ENCODE measurements at places on chromosomes 3 and 15.

DNA sequence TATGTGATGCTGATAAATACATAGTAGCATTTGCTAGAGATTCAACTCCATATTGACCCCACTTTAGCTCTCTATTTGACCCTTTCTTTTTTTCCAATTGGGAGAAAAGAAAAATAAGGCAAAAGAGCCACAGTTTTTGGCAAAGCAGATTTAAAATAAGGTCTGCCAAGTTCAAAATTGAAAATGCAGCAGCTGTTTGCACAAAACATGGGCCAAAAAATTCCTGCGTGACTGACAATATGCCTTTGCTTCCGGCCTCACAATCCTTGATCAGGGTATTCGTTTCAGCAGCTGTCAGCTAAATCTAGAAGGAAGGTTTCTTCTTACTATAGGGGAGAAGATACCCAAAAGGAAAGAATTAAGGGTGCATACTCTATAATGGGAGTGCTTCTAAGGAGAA lies 563.5 kb upstream of the CCDC54 start:
- no peak for DNase-seq

GRCh38 chr3:53495146-53495519 lies 722 bp downstream of the CACNA1D start:
- DNase-seq, result no peak

DNA sequence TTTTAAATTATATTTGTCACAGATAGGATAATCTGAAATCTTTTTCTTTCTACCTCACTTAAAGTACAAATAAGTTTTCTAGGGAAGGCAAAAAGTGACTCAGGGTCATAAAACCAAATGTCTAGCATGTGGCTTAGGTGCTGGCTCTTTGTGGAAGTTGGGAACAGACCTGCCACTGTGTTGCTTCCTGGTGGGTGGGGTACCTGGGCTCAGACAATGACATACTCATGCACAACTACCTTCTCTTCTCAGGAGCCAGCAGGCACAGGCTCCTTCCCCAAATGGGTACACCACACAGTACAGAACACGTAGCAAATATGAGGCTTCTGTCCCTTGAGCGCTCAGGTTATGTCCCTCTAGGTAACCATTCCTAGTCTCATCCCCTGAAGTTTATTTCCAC lies 40.1 kb upstream of the MUC13 start:
- no peak for DNase-seq

GRCh38 chr15:85583923-85584390 lies 203.6 kb downstream of the AKAP13 start:
- no peak for DNase-seq

DNA sequence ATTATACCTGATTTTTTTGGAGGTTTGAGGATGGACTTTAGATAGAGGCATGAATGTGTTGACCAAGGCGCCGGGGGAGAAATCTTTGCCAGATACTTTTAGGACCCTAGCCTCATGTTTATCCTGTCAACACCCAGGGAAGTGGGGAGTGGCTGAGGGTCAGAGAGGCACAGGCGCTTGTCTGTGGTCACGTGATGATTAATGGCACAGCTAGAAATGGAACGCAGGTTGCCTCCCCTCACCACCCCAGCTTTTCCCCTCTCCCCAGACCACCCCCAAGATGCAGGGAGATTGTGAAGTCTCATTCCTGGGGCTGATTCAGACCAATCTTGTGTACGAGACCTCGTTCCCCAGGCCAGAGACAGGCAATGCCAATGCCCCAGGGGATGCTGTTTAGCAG lies 218.4 kb upstream of the LINGO1 start:
- DNase-seq, result no peak

DNA sequence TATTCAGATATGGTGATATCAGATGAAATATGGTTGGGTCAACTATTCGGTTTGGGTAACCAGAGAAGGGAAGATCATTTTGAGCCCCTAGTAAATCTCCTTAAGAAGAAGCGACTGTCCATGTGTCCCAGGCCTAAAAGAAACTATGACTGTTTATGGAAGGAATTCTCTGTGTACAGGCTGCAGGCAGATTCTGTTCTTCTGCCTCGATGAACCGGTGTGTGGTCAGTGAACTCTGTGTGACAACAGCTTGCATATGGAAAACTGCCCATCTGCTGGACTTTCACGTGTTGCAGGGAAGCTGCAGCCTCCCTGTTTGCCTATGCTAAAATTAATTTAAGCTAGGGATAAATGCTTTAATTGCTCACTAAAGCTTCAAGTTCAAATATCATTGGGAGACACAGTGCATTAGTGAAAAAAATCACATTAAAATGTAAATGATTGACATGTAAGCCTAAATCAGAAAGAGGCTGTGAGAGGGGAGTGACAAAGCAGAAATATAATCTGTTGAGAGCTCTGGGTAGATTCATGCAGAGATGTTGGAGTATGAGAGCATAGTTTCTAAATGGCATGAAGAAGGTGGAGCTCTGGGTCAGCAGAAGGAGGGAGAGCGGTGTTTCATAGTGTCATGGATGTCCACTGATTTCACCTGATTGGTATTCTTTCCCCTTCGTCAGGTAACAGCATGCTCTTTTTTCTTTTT lies 65.4 kb upstream of the PFN2 start:
- no peak for DNase-seq

GRCh38 chr15:75902129-75902557 lies 1.5 kb upstream of the FBXO22 start:
- no peak for DNase-seq

DNA sequence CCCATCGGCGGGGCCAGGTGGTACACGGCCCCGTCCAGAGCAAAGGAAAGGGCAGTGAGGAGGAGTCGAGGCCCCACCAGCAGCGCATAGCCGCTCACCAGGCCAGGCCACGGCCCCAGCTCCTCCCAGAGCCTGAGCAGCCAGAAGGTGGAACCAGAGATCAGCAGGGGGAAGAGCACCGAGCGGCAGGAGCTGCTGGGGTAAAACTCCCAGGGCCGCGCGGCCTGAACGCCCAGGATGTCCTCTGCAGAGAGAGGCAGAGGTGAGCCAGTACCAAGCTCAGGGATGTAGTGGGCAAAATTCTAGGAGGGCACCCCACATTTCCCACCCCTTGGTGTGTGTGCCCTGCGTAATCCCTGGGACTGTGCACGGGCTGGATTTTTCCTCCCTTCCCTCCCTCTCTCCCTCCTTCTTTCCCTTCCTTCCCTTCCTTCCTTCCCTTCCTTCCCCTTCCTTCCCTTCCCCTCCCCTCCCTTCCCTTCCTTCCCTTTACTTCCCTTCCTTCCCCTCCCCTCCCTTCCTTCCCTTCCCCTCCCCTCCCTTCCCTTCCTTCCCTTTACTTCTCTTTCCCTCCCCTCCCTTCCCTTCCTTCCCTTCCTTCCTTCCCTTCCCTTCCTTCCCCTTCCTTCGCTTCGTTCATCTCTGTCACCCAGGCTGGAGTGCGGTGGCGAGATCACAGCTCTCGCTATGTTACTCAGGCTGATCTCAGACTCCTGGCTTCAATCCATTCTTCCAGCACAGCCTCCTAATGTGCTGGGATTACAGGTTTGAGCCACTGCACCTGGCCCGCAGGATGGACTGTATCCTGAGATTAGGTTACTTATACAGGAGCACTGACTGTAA lies 6.3 kb upstream of the NCBP2 start:
- DNase-seq, result no peak

DNA sequence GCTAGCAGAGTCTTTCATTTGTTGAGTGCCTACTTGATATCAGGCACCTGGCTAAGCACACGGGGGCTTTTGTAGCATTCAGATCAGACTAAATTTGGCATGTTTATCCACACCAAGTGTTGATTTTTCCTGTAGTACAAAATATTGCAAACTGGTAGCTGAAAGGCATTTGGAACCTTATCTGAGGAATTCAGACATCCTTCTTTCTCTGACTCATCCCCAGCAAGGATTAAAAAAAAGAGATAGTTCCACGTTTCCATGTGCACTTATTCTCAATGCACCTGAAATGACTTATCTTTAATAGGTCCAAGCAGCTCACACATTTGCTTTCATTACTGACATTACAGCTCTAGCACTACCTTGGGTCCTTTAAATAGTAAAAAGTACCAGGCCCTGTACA lies 786.0 kb upstream of the GRM7 start:
- DNase-seq, result no peak

DNA sequence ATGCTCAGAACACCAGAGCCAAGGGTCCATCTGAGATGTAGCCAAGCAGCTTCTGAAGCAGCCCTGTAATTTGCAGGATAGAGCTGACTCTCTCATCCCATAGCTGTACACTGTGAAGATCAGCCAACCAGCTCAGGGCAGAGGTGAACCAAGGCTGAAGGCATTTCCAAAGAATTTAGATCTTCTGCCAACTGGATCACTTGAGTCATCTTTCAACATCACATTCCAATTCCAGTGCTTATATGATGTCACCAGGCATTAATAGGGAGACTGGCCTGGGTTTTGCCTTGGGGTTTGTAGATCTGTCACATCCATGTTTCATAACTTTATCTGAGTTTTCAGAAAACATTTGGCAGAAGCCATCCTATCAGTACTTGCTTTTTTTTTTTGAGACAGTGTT lies 98.2 kb downstream of the NR2F2 start:
- no peak for DNase-seq

DNA sequence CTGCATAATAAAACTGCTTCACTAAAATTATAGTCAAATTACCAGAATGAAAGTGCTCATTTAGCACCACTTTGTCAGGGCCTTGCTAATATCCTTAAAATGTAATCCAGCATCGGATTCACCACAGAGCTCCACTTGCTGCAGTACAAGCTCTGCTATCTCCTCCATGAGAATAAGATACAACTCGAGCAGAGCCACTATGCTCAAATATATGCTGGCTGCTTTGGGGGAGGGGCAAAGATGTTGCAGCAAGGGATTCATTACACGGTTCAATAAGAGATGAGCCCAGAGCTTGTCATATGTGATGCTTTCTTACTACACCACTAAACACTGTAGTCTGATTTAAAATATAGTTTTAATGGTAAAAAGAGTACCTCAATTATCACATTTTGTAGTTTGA lies 72.2 kb downstream of the DLG1 start:
- no peak for DNase-seq

DNA sequence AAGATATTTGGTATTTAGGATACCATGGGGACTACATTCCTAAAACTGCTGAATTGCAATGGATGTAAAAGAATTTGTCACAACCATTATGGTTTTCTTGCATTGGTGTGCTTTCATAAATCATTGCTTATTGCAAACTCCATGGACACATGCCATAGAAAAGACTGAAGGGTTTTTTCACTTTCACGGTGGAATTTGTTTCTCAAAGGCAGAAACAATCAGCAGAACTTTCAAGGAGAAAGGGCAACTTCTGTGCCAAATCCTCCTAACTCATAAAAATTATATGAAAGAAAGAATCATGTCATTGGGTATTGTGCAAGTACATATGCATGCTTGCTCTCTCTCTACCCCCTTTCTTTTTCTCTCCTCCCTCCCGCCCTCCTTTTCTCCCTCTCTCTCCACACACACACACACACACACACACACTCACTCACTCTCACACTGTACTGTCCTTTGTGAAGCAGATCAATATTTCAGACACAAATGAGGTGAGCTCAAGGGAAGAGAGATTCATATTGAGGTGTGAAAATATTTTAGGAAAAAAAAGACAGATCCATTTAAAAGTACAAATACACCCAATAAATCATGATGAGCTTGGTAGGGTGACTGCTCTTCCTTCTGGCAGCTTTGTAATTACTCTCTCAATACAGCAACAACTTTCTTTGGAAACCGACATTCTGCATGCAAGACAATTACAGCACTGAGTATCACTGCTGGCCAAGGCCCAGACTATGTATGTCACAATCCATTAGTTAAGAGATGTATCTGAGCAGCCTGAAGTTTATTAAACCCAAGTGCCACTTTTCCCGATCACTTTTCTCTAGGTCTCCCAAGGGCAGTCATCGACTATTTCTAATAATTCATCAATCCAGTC lies 492.6 kb downstream of the TUSC7 start:
- DNase-seq, result no peak

GRCh38 chr3:87307805-87308204 lies 31.4 kb upstream of the POU1F1 start:
- DNase-seq, result no peak

DNA sequence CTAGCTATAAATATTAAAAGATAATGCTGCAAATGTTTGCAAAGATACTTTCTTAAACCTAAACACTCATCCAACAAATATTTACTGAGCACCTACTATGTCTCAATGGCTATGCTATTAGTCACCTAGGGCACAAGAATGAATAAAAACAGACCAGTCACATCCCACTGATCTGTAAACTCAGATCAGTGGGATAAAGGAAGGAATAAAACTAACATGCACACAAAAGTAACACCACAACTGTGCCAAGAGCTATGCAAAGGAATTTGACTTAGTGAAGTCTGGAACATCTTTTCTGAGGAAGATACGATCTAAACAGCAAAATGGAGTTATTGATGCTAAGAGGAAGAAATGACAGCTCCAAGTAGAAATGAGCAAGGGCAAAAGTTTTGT lies 56.6 kb downstream of the CBLB start:
- DNase-seq, result no peak

DNA sequence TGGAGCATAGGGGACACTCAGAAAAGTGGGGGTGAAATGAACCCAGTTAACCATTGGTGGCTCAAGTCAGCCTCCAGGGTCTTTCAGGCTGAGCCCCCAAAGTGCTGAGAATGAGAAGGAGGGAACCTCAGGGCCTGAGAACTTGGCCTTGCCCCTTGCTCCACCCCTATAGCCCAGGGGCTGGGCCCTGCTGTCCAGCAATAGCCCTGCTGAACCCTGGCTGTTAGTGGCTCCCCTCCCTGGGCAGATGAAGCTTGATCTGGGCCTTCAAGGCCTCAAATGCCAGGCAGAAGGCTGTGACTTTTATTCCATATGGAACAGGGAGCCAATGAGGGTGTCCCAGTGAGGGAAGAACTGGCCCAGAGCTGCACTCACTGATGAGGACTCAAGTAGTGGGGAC lies 16.2 kb downstream of the ADAMTS7 start:
- DNase-seq, result no peak

- no peak for DNase-seq
Measured at GRCh38 chr15:60204131-60204885, 193.5 kb downstream of the ANXA2 start.

GRCh38 chr3:55690726-55691125 lies 203.6 kb upstream of the WNT5A start:
- no peak for DNase-seq

DNA sequence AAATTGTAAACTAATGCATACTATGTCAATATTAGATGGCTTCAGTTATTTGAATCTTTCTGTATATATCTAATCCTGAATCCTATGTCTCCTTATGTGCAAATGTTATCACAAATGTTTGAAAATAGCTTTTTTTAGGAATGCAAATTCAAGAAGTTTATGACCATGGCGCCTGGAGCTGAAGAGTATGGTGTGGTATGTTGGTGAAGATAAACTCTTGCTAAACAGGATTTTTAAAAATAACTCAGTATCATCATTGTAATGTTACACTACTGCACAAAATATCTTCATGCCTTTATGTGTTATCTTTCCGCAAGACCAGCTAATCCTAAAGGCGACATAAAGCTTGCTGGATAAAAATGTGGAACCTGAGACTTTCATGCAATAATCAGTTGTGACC lies 382.6 kb downstream of the ROBO1 start:
- DNase-seq, result no peak

Measured in GM12892 (cell line).